ENCODE measurements at places on chromosomes 1 and 21. TPM values are rescaled to one million over a fixed set of nuclear protein-coding genes. Genes with fewer than 3 reads are reported as not detected.

Gene ASCL5
- 0.16 TPM for total RNA-seq

Gene SMPDL3B
- total RNA-seq = 1.5 TPM

Gene GRHL3
- 2.0 TPM for total RNA-seq

Gene KCNT2
- not detected for total RNA-seq

Gene PTPRU
- total RNA-seq = 0.83 TPM

Gene C4BPB
- 7.4 TPM for total RNA-seq

Gene TCHHL1
- total RNA-seq = not detected

Gene KCNK2
- not detected for total RNA-seq

Gene MUTYH
- total RNA-seq = 67.9 TPM

Gene CFAP74
- not detected for total RNA-seq

Gene CNN3
- 11.2 TPM for total RNA-seq

Gene PARS2
- 7.3 TPM for total RNA-seq

Gene ADGRB2
- total RNA-seq = 1.0 TPM

Gene FAM163A
- not detected for total RNA-seq

Gene GBP6
- 2.8 TPM for total RNA-seq

Gene SH2D1B
- 0.32 TPM for total RNA-seq

Gene CFHR3
- not detected for total RNA-seq

Gene OR2T10
- not detected for total RNA-seq

Gene DNAH14
- total RNA-seq = 2.6 TPM

Gene CFAP57
- total RNA-seq = 0.76 TPM

Gene RORC
- total RNA-seq = 10.3 TPM

Gene MROH9
- not detected for total RNA-seq

Gene KIF26B
- 0.25 TPM for total RNA-seq

Gene TNFRSF9
- total RNA-seq = 35.4 TPM

Data from activated T-cell treated with anti-CD3 and anti-CD28 coated beads, Interleukin-2, amount 50 U/mL, for 72 hours (primary cell).